Activated CD4-positive, alpha-beta T cell treated with anti-CD3 and anti-CD28 coated beads, Interleukin-2, amount 50 U/mL, for 16 hours (primary cell): ENCODE measurements at places on chromosomes 2 and 18.

- no peak for DNase-seq
Observed at GRCh38 chr2:38602136-38602731, 494 bp downstream of the HNRNPLL start.

DNA sequence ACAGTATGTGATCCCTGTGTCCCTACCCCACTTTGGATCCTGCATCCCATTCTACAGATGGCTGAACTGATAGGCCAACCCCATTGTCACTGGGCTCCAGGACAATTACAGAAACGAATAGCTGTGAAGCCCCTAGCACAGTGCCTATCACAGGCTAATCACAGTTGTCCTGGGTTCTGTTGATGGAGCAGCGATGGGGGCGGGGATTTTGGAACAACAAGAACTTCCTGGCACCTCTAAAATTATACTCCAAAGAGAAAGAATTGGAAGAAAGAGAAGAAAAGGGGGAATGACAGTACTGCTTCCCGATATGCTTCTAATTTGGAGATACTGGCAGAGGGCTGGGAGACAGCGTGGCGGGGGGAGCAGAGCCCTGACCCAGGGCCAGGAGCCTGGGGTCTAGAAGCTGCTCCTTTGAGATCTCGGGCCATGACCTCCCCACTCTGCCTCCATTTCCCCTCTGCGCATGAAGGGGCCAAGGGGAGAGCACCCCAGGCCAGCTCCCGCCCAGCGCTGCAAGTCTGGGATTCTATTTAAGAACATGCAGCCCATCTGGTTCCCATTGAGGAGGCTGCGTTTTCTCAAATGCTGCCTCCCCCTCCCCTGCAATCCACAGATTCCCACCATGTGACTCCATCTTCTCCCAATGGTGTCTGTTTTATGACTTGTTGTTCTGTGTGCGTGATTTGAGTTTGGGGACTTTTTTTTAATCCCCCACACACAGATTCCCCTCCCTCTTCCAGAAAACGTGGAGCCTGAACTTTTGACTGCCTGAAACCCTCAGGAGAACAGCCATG is 202.7 kb downstream of the CYP26B1 start:
- DNase-seq = no peak

DNA sequence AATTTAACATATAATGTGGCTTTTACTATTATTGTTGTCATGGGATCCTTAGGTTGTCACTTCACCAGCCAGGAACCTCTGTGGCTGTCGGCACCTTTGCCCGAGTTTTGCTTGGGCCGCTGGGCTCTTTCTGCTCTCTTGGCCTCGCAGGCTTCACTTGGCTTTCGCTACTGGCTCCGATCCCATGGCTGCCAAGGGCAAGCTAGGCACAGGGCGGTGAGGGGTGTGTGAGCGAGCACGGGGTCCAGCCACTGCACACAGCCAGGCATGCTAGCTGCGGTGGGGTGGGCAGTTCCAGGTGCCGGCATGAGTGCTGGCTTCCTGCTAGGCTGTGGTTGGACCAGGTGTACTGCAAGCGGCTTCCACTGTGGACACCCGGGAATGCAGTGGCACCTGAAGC is 23.4 kb upstream of the RAPGEF4 start:
- no peak for DNase-seq

DNA sequence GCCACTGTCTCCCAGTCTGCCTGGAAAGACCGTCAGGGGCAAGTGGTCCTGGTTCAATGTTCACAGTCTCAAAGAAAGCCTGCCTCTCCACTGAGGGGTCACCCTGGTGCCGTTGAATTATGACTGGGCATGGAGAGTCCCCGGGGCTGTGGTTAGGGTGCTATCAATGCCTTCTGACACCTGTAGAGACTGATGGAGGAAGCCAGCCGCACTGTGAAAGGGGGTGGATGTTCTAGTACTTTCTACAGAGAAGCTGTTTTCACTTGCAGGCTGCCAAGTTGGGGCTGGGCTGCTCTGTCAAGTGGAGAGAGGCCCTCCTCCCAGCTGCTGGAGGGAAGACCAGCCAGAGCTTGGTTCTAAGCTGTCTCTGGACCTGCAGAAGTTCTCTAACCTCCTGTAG is 80.5 kb downstream of the BCL2L11 start:
- no peak for DNase-seq

GRCh38 chr18:22626771-22627170 is 209.1 kb upstream of the CTAGE1 start:
- no peak for DNase-seq

GRCh38 chr18:48030616-48031480 is 100.4 kb upstream of the SMAD2 start:
- peak; percentile 16 for DNase-seq

DNA sequence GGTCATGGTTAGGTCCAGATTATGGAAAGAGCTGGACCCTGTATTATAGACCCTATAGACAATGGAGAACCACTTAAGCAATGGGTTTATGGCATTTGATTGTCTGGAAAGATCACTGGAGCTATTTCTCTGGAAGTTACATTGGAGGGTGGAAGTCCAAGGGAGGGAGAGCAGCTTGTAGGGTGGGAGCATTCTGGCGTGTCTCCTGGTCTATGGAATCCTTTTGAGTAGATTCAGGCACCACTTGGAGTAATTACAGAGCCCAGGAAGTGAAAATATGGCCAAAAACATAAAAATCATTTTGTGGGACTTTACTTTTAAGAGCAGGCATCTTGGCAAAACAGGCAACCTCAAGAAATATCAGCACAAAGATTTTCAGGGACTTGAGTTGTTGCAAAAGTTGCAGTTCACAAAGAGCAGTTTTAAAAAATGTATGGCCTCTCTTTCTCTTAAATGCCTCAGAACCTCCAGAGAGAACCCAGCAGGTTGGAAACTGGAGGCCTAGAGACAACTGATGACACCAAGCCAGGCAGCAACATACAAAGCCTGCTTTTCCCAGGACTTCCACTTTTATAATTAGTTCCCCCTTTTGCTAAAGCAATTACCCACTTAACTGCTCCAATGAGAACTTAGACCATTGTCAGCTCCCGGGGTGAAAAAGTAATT is 331.0 kb downstream of the MYCN start:
- DNase-seq = no peak

GRCh38 chr2:196520605-196521004 is 118.9 kb upstream of the CCDC150 start:
- DNase-seq = no peak

GRCh38 chr2:3268705-3269029 is 109.0 kb downstream of the EIPR1 start:
- DNase-seq = no peak

GRCh38 chr18:63818212-63818611 is 43.0 kb downstream of the SERPINB7 start:
- DNase-seq = no peak

- DNase-seq = no peak
Observed at GRCh38 chr2:26780203-26780760, 5.6 kb upstream of the CENPA start.

DNA sequence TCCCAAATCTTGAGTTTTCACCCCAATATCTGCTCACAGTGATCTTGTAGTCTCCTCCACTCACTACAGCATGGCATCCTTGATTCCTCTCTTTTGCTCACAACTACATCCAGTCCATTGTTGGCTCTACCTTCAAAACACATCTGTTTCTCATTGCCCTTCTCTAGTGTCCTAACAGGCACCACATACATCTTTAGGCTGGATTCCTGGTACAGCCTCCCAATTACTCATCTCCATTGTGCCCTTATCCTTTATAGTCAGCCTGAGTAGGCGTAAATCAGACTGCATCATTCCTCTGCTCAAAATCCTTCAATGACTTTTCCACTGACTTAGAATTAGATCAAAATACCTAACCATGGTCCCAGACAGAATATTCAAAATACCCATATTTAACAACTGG is 10.7 kb upstream of the TAF1B start:
- DNase-seq = no peak
